ENCODE measurements at places on chromosomes 6 and 20.
A peak's percentile ranks its signal among the peaks of the same experiment; 100 is the strongest.

DNA sequence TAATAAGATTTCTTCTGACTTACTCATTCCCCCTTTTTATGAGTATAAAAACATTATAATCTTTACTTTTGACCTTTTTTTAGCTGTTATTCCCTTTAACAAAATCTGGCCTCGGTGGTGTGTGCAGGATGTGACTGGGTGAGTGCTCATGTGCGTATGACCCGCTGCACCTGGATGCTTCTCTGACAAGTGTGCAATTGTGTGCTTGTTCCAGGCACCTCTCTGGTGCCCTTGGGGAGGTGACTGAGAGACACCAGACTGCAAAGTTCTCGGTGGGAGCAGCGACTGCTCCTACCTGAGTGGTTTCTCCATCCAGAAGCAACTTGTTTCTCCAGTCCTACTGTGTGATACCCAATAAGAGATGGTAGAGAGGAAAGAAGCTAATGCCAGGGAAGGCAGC, 65.0 kb downstream of the ISM1 start:
- no peak for DNase-seq

- no peak for DNase-seq
Observed at GRCh38 chr6:43246301-43247113, 3.2 kb downstream of the TTBK1 start.

- no peak for DNase-seq
Observed at GRCh38 chr6:111474106-111474505, 8.9 kb downstream of the REV3L start.

GRCh38 chr6:149478631-149479314, 6.0 kb downstream of the ZC3H12D start:
- no peak for DNase-seq

DNA sequence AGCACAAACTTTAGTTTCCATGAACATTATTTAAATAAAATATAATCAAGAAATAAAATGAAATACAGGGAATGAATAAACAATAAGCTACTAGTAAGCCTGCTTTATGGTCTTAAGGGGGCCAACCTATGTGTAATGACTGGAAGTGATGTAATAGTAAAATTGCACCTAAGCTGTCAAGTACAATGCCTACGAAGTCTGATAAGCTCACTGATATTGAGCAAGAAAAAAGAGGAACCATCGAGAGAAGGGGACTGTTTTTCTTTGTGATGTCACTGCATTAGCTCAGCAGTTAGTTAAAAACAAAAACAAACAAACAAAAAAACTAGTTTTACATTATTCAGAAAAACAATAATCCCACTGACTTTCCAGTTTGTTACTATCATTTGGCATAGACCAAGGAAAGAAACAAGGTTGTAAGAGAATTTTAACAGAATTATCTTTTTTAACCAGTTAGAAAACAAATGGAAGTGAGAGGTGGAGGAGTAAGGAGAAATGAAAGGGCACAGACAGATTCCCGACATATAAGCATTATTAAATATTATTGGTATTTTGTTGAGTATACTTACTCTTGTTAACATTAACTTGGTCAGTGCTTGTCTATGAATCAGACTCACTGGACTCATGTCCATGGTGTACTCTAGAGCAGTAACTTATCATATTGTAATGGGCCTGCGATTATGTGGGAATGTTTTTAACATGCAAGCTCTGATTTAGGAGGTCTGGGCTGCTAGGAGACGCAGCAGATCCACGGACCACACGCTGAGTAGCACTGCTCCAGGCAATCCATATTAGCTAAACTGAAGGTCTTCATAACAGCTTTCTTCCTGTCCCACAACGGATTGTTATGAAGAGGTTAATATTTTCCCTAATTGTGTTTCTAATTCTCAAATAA, 99.6 kb upstream of the HMGCLL1 start:
- no peak for DNase-seq

- no peak for DNase-seq
Observed at GRCh38 chr6:41736186-41736733, 852 bp upstream of the TFEB start.

- DNase-seq, result peak; percentile 50
Observed at GRCh38 chr6:34986845-34987246, 97.8 kb downstream of the ANKS1A start.

DNA sequence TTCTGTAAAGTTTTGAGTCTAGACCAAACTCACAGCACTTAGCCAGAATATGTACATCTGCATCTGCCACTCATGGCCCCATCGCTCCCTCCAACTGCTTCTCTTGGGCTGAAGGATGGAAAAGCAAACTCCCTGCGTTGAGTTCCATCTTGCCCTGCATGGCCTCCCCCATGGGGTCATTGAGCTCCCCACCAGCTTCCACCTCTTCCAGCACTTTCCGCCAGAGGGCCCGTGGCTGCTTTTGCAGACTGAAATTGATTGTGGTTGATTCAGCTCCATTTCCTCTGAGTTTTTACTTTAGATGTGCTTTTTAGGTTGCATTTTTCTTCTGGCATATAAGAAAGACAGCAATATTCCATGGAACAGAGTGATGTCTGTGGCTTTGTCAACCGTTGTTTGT, 263.1 kb downstream of the ESR1 start:
- no peak for DNase-seq

DNA sequence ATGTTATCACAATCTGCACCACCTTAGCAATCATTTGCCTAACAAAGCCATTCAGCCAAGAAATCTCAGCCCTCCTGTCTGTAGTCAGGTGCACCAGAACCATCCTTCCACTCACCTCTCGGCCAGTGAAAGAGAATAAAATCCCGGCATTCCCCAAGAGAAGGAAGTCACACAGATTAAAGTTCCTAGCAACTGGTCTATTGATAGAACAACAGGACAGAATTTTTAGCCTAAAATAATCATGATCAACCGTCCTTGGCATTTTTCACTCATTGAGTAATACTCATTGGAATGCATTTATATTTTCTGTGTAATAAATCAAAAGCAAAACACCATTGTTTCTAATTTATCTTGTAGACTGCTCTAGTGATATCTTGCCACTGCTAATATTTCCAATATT, 85.7 kb upstream of the CDH4 start:
- no peak for DNase-seq

DNA sequence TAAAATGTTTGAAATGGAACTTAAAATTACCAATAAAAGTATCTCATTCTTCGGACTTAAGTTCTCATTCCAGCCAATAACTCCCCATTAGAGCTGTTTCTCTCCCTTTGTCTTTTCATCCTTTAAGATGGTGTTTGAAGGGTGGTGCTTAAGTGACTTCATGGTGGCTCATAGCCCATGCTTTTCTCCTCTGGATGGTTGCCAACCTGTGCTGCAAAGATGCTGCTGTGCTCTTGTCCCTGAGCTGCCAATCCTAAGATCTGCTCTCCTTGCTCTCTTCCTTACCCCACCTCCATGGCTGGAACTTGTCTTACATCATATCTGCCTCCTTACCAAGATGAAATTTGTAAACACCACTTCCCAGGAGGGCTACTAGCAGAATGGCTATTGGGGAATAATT, 31.6 kb upstream of the PNRC1 start:
- DNase-seq, result no peak

DNA sequence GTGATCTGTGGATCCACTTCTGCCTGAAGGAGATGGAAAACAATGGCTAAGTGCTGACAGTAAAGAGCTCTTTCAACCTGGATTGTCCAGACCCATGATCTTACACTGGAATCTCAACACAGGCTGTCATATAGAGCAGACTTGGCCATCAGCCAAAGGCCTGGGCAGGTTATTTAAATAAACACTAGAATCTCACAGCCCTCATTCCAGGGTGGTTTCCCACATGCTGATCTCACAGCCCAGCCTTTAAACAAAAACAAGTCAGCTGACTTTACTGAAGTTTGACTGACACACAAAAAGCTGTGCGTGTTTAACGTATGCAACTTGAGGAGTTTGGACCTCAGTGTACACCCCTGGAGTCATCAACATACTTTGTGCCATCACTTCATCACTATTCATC, 28.4 kb downstream of the SYNDIG1 start:
- DNase-seq, result no peak

GRCh38 chr6:120899932-120900331, 434.3 kb downstream of the TBC1D32 start:
- DNase-seq, result no peak

DNA sequence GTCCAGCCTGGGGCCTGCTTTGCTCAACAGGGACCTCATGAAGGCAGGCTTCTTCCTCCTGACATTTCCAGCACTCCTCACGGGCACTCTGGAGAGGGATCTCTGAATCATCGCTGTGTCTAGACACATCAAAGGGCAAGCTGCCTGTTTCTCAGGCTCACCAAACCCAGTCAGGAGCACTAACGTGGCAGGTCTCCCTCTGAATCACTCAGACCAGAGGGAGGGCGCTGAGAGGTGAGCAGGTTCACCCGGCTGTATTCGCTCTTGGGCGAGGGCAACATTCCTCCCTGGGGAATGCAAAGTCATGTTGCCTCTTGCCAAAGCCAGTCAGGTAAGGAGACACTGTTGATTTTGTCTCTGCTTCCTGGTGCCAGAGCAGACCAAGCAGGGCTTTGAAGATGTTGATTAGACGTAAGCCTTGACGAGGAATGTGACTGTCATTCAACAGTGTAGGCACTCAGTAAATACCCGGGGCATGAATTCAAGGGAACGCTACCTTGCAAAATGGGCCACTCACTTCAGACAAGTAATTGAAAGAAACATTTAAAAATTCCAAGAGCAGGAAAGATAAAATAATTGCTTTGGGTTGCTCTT, 50.1 kb downstream of the CYP24A1 start:
- no peak for DNase-seq

DNA sequence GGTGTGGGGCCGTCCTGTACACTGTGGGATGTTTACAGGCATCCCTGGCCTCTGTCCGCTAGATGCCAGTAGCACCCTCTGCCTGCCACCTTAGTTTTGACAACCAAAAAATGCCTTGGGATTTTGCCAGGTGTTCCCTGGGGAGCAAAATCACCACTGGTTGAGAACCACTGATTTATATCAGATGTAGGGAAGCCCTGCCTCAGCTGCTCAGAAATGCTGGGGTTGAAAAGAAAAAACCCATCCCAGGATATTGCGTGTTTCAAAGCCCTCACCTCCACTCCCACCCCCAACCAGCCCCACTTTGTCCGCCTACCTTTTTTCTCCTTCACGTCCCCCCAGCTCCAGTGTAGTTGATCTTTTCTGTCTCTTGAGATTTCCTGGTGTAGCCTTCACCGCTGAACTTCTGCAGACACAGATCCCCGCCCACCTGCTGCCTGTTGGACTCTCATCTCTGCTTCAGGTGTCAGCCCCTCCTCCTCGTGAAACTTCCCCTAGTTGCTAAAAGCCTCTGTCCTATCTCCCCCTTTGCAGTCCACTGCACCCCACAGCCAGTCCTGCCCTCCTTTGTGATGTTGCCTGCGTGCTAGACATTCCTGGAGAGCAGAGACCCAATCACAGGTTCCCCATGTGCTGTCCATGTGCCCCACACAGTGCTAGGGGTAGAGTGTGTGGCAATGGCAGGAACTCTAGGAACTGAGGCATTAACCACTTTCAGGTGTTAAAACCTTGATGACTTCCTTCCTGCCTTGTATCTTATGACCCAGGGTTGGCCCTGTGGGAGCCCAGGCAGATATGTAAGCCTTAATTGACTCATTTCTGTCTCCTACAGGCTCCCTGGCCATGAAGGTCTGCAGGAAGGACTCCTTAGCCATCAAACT, 98.9 kb downstream of the TBC1D7 start:
- DNase-seq, result peak; percentile 4

DNA sequence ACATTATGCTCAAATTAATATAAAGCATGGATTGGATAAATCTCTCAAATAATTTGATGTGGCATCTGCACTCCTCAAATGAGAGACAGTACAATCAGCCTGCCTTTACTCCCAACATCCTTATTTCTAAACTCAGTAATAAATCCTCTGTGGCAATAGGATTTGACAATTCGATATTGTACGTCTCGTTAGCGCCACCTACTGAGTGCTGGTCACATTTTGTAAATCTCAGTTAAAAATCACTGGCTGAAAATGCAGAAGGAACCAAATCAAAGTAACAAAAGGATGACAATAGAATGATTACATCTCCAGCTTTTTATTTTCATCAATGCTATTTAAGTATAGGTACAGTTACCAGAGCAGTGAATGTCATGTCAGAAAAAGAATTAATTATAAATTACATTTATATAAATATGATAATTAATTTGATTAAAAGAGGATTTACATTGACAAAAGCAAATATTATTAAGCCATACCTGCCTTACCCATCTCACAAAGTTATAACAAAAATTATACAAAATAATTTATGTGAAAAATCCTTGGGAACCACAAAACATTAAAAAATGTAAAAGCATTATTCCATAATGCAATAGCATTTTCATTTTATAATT, 20.2 kb upstream of the GJE1 start:
- peak; percentile 38 for DNase-seq

DNA sequence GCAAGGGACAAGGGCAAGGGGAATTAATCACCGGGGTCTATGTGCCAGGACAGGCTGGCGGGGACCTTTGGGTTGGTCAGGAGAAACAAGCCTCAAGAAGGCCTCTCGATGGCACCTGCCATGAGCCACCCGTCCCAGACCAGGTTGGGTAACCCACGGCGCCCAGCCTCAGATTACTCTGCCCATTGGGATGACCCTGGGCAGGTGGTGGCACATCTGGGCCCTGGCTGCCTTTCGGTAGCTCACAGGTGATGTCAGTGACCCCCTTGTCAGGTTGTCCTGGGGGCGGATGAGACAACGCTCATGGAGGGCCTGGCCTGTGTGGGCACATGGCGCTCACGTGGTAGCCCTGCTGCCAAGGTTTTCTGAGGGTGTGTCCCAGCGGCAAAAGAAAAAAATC, 152.2 kb downstream of the SYCP2 start:
- DNase-seq, result no peak

DNA sequence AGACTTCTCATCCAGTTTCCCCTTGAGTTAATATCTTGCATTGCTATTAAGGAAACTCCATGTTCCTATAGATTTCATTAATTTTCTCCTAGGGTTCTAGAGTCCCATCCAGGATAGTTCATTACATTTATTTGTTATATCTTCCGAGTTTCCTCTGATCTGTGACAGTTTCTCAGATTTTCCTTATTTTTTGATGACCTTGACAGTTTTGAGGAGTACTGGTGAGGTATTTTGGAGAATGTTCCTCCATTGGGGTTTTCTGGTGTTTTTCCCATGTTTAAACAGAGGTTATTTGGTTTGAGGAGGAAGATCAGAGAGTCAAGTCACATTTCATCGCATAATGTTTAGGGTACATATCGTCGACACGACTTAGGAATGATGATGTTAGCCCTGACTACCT, 67.7 kb downstream of the LAMP5 start:
- DNase-seq, result no peak

GRCh38 chr6:53918854-53919510, 124.2 kb downstream of the LRRC1 start:
- no peak for DNase-seq

DNA sequence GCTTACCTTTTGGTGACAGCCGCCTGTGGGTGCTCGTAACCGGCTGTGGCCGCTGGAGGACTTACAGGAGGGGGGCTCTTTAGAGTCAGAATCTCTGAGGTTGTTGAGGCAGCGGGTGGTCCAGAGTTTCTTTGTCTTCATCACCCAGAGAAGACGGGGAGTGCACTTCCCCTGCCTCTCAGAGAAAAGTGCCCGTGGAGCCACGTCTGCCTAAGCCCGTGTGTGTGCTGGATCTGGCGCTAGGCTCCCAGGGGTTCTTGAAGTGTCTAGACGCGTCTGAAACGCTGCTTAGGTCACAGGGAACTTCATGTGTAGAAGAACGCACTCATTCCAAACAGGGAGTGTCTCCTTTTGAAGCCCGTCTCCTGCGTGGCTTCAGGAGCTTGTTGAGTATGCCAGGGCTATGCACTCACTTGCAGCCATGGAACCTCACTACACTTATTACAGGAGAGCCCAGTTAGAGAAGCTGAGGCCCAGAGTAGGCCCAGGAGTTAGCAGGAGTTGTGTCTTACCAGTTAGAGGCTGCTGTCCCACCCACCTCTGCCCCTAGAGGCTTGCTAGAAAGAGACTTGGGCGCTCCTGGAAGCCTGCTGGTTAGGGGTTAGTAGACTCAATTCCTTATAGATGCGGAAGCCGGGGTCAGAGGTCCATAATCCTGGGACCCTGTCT, 1.3 kb downstream of the LSM14B start:
- no peak for DNase-seq
